Activated naive CD4-positive, alpha-beta T cell treated with anti-CD3 and anti-CD28 coated beads, Interleukin-2, amount 50 U/mL, for 72 hours (primary cell): ENCODE measurements at places on chromosomes 7 and 10. TPM values are rescaled to one million over a fixed set of nuclear protein-coding genes. Genes with fewer than 3 reads are reported as not detected.

The PRRT4 gene
- total RNA-seq, result not detected

The RAB19 gene
- total RNA-seq, result 9.1 TPM

The CAMK2B gene
- 2.1 TPM for total RNA-seq

The PALD1 gene
- total RNA-seq, result 0.20 TPM

The PCGF6 gene
- total RNA-seq, result 15.2 TPM
